ENCODE measurements at places on chromosomes 13 and 19. TPM values are rescaled to one million over a fixed set of nuclear protein-coding genes. Genes with fewer than 3 reads are reported as not detected.

The CGB8 gene
- not detected for total RNA-seq

The KLK15 gene
- not detected for total RNA-seq

The RPS19 gene
- total RNA-seq, result 3,237 TPM

The IPO5 gene
- total RNA-seq, result 76.3 TPM

The FCGBP gene
- total RNA-seq, result 14.0 TPM

The DAPK3 gene
- 44.8 TPM for total RNA-seq

- DNase-seq, result no peak
Observed at GRCh38 chr19:7376151-7376852, 27.6 kb downstream of the ARHGEF18 start.

DNA sequence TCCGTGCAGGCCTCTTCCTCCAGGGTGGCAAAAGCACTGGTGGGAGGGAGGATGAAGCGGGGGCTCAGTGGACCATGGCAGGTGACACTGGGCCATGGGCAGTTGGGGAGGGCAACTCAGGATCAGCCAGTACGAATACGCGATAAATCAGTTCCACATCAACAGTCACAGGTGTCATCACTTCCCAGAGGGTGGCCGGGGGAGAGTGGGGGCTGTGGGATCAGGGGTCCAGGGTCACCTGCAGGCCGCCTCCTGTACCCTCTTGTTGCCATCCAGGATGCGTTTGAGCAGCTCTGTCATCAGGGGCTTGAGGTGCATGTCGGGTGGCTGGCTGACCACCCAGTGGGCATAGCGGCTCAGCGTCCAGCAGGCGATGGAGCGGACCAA is 9.9 kb upstream of the FBXW9 start:
- DNase-seq, result no peak

DNA sequence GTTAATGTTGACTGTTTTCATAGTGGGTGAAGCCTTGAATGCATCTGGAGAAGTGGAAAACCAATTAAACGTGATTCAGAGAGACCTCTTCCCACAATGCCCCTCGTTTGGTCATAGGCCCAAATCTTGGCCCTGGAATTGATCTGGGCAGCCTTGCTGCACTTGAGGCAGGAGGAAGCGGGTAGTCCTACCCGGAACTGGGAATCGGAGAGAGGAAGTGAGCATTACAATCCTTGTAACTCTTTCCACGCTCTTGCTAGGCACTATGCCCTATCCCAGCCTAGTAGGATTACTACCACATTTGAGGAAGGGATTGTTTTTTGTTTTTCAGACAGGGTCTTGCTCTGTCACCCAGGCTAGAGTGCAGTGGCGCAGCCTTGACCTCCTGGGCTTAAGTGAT is 3.6 kb downstream of the KCNK6 start:
- DNase-seq, result no peak

DNA sequence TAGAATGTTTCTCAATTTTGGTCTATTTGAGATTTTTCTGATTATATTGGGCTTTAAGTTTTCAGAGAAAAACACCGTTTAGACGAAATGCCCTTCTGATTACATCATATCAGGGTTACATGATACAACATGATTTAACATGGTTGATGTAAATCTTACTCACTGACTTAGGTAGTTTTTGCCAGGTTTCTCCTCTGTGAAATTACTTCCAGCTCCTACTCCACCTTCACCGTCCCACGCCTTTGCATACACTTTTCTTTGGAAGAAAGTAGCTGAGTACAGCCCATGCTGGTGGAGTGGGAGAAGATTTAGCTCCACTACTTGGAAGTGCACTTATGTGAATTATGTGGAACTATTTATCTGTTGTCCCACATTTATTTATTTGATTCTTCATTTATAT is 433.2 kb upstream of the KLHL1 start:
- no peak for DNase-seq

- no peak for DNase-seq
Observed at GRCh38 chr19:32241932-32242710, 103.3 kb upstream of the ZNF507 start.

- no peak for DNase-seq
Observed at GRCh38 chr19:55231391-55232285, 3.1 kb upstream of the TMEM86B start.

DNA sequence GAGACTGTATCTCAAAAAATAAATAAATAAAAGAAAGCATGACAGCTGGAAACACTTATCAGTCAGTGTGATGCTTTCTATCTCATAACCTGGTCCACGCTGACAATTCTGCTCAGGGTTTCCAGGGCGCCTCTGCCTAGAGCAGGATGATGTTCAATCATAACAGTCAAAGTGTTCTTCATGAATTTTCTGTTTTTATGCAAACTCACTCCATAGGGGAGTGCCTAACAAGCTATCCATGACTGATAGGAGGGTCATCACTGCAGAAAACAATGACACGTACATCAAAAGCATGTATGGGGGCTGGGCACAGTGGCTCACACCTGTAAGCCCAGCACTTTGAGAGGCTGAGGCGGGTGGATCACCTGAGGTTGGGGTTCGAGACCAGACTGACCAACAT is 41.4 kb upstream of the ZNF83 start:
- no peak for DNase-seq

- no peak for DNase-seq
Observed at GRCh38 chr19:40314656-40315055, 29.5 kb upstream of the AKT2 start.

DNA sequence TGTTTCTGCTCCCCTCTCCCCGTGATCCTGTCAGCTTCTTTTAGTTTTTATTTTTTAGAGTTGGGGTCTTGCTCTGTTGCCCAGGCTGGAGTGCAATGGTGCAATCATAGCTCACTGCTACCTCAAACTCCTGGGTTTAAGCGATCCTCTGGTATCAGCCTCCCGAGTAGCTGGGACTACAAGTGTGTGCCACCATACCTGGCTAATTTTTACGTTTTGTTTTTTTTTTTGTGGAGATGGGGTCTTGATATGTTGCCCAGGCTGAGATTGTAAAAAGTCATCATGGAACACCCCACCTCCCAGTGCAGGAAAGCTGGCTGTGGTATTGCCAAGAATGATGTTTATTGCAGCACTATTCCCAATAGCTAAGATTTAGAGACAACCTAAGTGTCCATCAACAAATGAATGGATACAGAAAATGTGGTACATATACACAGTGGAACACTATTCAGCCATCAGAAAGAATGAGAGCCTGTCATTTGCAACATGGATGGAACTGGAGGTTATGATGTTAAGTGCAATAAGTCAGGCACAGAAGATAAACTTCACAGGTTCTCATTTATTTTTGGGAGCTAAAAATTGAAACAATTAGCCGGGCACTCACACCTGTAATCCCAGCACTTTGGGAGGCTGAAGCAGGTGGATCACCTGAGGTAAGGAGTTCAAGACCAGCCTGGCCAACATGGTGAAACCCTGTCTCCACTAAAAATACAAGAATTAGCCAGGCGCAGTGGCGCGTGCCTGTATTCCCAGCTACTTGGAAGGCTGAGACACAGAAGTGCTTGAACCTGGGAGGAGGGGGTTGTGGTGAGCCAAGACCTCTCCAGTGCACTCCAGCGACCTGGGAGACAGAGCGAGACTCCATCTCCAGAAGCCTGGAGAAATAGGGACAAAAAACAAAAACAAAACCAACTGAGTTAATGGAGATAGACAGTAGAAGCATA is 6.6 kb upstream of the KLK15 start:
- no peak for DNase-seq

DNA sequence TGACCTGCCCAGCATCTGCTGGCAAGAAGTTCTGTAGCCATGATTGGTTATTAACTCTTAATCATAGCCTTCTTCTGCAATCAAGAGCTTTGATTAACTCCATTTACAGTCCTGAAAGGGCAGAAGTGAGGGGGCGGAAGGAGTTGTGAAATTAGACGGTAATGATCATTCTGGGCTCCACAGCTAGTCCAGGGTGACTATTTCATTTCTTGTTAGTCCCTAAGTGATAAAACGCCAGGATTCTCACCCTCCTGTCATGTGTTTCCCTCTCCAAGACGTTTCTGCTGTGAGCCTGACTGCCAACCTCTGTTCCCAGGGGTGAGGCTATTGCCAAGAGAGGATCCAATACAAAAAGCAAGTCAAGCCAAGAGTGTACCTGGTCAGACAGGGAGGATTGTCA is 155.9 kb upstream of the IPO5 start:
- DNase-seq, result no peak

DNA sequence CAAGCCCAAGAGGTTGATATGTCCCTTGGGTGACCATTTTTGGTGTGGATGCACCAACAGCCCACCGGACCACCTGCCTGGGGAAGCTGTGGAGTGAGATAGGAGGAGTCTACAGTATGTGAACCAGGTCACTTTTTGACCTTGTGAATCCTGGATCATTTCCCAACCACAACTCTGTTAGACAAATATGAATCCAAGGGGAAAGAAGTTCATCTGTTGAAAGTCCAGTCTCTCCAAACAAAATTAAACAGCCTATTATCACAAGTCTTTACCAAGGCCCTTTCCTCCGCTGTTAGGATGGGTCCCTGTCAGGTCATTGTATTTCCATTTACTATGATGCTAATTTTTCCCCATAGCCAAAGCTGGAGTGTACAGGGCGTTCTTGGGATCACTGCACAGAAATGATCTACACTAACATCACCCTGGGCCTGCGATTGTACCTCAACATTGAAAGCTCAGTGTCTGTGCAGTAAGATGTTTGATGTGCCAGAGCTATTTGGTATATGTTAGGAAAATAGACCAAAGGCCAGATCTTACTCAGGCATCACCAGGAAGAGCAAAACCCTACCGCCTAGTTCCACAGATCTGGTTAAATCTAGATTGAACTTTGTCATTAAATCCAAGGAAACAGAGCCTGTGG is 117.1 kb downstream of the STARD13 start:
- DNase-seq, result no peak

- no peak for DNase-seq
Observed at GRCh38 chr13:113924184-113924901, 49.5 kb downstream of the C13orf46 start.

DNA sequence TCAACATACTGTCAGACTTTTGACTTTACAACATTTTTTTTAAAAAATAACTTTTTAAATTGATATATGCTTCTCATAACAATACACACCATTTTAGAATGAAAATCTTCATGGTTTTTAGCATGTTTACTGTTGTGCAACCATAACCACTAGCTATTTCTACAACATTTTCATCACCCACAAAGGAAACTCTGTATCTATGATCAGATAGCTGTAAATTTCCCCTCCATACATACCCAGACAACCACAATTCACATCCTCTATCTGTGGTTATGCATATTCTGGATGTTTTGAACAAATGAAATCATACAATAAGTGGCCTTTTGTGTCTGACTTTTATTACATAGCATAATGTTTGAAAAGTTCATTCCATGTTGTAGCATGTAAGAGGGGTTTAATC is 1666.0 kb downstream of the EFNB2 start:
- DNase-seq, result no peak

- no peak for DNase-seq
Observed at GRCh38 chr13:96662036-96662435, 332.2 kb downstream of the OXGR1 start.
